ENCODE measurements at places on chromosomes 7 and 10. TPM values are rescaled to one million over a fixed set of nuclear protein-coding genes. Genes with fewer than 3 reads are reported as not detected.

Gene GALNT17
- total RNA-seq: 9.9 TPM

- no peak for DNase-seq
Observed at GRCh38 chr7:106978425-106979420, 65.8 kb upstream of the PRKAR2B start.

Gene NMT2
- 32.4 TPM for total RNA-seq

Gene DNAJB6
- 136 TPM for total RNA-seq

Gene STEAP2
- 81.9 TPM for total RNA-seq

- DNase-seq: peak; percentile 25
Observed at GRCh38 chr10:1546431-1547110, 190.8 kb downstream of the ADARB2 start.

Gene RNF148
- total RNA-seq: 11.8 TPM

Gene HOXA1
- total RNA-seq: 0.80 TPM

- DNase-seq: no peak
Observed at GRCh38 chr7:23350466-23350865, 51.3 kb downstream of the MALSU1 start.

DNA sequence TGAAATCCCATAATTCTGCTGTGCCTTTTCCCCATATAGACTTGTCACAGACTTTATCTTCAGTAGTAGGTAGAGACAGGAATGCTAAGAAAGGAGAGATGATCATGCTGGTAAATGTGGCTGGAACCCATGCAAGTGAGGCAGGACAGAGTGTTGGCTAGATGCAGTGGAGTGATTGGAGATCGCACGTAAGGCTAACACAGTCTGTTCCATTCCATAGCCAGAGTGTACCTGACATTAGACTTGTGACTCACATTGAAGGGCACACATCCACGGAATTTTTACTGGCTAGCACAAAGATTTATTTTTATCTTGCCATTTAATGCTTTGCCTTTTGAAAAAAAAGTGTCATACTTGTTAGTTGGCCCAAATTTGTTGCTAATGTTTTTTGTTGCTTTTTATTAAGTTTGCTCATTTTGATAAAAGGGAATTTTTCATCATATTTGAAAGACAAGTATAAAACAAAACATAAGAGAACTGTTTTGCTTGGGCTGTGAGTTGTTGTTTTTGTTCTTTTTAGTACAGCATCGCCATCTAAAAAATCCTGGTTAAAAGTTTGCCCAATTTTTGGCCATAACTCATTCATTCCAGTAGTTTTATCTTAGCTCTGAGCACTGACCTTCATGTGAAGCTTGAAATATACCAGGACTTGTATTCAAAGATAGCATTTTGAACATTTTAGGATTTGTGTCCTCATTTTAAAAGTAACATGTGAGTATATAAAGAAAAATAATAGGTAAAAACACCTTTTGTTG, 81.0 kb downstream of the CPED1 start:
- DNase-seq: no peak

GRCh38 chr7:50486512-50486911, 36.4 kb upstream of the FIGNL1 start:
- DNase-seq: no peak

Gene ST8SIA6
- total RNA-seq: 1.3 TPM

GRCh38 chr7:31497516-31497915, 16.4 kb upstream of the ITPRID1 start:
- DNase-seq: no peak
